T-cell (primary cell): ENCODE measurements at places on chromosomes 5 and 9. TPM values are rescaled to one million over a fixed set of nuclear protein-coding genes. Genes with fewer than 3 reads are reported as not detected.
A peak's percentile ranks its signal among the peaks of the same experiment; 100 is the strongest.

DNA sequence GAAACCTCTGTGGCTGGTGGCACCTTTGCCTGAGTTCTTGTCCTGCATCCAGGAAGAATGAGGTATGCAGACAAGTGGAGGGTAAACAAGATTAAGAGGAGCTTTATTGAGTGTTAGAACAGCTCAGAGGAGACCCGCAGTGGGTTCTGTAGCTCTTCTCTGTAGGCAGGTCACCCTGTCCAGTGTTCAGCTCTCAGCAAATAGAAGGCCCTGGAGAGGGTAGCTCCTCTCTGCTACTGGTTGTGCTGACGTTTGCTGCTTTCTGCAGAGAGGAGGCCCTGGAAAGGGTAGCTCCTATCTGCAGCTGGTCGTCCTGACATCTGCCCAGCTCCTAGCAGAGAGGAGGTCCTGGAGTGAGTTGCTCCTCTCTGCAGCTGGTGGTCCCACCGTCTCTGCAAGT, 96.8 kb upstream of the CCDC112 start:
- DNase-seq, result no peak

The HTR4 gene
- not detected for total RNA-seq

The SARDH gene
- total RNA-seq, result 15.7 TPM

GRCh38 chr9:4740638-4741364, at the start of gene AK3:
Gene AK3 (minus strand): TSS chr9:4741202. CDS start chr9:4741087, 115 bp downstream.
- DNase-seq, result peak; percentile 84

The PRR16 gene
- total RNA-seq, result not detected
